ENCODE measurements at places on chromosomes 5 and 9. TPM values are rescaled to one million over a fixed set of nuclear protein-coding genes. Genes with fewer than 3 reads are reported as not detected.
A peak's percentile ranks its signal among the peaks of the same experiment; 100 is the strongest.

- no peak for DNase-seq
These were observed 647.7 kb upstream of the WWC1 start for GRCh38 chr5:167643631-167644280.

DNA sequence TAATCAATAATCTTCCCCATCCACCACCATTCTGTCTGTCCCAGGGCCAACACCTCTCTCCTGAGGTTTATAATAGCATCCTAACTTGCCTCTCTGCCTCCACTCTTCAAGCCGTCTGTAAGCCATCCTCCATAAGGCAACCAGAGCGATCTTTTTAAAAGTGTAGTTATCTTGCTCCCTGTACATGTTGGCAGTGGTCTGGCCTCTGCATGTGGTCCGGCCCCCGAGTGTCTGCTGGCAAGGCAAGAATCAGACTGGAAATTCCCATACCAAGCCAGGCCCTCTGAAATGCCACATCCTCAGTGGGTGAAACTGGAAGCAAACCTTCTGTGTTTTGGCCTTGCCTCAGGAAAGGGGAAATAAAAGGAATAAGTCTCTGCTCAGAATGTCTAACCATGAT, 17.0 kb downstream of the TTLL11 start:
- DNase-seq: no peak

- DNase-seq: no peak
These were observed 7.4 kb downstream of the GRAMD2B start for GRCh38 chr5:126430631-126431030.

ANKRD33B gene
- polyA plus RNA-seq: 1.2 TPM

DNA sequence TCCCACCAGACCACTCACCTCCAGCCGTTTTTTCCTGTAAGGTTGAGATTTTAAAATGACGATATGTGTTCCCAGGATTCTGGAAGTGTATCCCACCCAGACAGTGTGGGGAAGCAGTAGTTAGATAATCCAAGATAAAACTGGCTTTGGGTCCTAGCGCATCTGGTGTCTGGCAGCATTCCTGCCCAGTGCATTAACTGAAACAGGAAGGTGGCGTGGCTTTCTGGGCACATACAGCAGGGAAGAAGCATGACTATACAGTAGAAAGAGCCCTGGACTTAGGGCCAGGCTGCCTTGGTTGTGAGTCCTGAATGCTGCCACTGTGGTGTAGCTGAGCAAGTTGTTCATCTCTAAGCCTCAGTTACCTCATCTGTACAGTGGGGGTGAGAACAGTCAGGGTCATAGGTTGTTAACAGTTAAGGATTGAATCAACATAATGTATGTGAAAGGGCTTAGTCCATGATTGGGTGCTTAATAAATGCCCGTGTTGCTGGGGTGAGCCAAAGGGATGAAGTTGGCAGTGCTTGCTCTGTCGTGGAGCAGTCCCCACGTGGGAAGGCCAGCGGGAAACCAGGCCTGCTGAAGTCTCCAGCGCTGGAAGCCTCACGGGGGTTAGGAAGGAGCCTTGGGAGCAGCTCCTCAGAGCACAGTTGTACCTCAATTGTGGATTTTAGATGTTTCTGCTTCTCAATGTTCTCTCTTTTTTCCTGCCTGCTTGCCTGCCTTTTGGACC, 18.0 kb downstream of the CLTA start:
- DNase-seq: no peak

- peak; percentile 53 for DNase-seq
These were observed 596.9 kb downstream of the PDE4D start for GRCh38 chr5:59296317-59297264.

OBP2B gene
- not detected for polyA plus RNA-seq

GRCh38 chr5:43432486-43433375, 20.5 kb upstream of the CCL28 start:
- DNase-seq: peak; percentile 9

WNT8A gene
- polyA plus RNA-seq: not detected

RETREG1 gene
- 52.3 TPM for polyA plus RNA-seq

DNA sequence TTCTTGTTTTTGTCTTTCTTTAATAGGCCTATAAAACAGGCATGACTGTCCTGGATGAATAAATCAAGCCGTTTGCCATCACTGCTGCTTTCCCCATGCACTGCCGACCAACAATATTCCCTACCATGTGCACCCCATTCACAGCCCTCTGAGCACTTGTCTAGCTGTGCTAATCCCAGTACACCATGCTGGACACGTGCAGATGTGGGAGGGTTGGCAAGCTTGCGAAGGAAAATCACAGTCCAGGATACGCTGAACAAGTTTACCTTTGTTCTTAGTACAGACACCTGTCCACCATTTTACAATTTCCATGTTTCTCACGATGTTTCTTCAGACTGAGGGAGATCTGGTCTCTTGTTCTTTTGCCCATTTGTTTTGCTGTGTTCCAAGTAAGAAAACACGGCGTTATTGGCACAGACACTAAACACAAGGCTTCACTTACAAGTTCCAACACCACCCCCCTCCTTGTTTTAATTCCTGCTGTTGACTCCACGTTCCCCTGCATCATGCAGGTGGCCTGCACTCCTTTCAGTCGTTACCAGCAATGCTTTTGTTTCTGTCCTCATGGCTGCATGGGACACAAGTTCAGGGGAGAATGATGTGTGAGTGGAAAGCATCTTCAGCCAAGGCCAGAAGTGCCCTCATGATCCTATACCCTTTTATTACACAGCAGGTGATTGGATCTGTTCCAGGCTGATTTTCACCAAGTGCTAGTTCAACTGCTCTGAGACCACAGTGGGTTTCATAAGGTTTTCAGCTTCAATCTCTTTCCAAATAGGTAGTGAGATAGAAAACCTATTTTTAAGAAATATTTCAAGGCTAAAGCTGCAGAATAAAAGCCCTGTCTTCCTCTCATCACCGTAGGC, 608.9 kb downstream of the IRX1 start:
- peak; percentile 63 for DNase-seq

GRCh38 chr5:6806668-6807067, 93.4 kb downstream of the TENT4A start:
- DNase-seq: no peak

- no peak for DNase-seq
These were observed 448.4 kb downstream of the PSAT1 start for GRCh38 chr9:78745331-78745730.

Measured in muscle of leg (tissue), 16 donors.